ENCODE measurements at places on chromosomes 4 and X. TPM values are rescaled to one million over a fixed set of nuclear protein-coding genes. Genes with fewer than 3 reads are reported as not detected.

Gene SLC2A9
- total RNA-seq, result 3.3 TPM

Gene HOPX
- total RNA-seq, result 123 TPM

Gene ETDB
- total RNA-seq, result not detected

Gene TEX11
- not detected for total RNA-seq

Gene SLITRK4
- 53.4 TPM for total RNA-seq

Gene DCAF4L1
- 0.45 TPM for total RNA-seq

Gene ZCCHC12
- total RNA-seq, result 33.9 TPM

Gene TKTL2
- total RNA-seq, result not detected

Gene SLC49A3
- 6.0 TPM for total RNA-seq

Gene TMEM271
- total RNA-seq, result 22.4 TPM

Gene POLN
- 14.0 TPM for total RNA-seq

Gene ALB
- total RNA-seq, result 0.79 TPM

Gene SERPINA7
- not detected for total RNA-seq

Gene SYTL5
- 4.9 TPM for total RNA-seq
